Tracheal epithelial cell (primary cell): ENCODE measurements at places on chromosomes 2 and 18. TPM values are rescaled to one million over a fixed set of nuclear protein-coding genes. Genes with fewer than 3 reads are reported as not detected.

Gene REG3A
- not detected in 2 replicates for total RNA-seq

Gene COL3A1
- total RNA-seq, result 0.43 and 2.7 TPM in 2 replicates

Gene CCDC195
- not detected in 2 replicates for total RNA-seq

Gene DOK6
- under 0.01 TPM in 1 of 2 replicates, not detected in the other for total RNA-seq

Gene NEU2
- total RNA-seq, result not detected in 2 replicates

Gene PKDCC
- total RNA-seq, result 1.3 and 1.9 TPM in 2 replicates

Gene TUBA3D
- not detected in 2 replicates for total RNA-seq

Gene IL1F10
- not detected in 2 replicates for total RNA-seq

Gene ASB18
- not detected in 2 replicates for total RNA-seq

Gene SLC5A7
- not detected in 2 replicates for total RNA-seq

Gene OLA1
- total RNA-seq, result 103 and 166 TPM in 2 replicates

Gene CHST10
- 0.43 and 1.2 TPM in 2 replicates for total RNA-seq

Gene ZNF804A
- total RNA-seq, result not detected in 2 replicates

Gene CTAGE1
- not detected in 2 replicates for total RNA-seq

Gene ANKRD30B
- not detected in 2 replicates for total RNA-seq

Gene VIL1
- not detected in 2 replicates for total RNA-seq

Gene CTLA4
- total RNA-seq, result not detected in 2 replicates

Gene CCDC88A
- total RNA-seq, result 10.1 and 17.9 TPM in 2 replicates

Gene GAREM2
- 0.43 and 0.72 TPM in 2 replicates for total RNA-seq

Gene CRACDL
- total RNA-seq, result 0.48 and 1.1 TPM in 2 replicates

Gene RAB11FIP5
- 35.8 and 45.3 TPM in 2 replicates for total RNA-seq

Gene SNORC
- 0.24 and 1.3 TPM in 2 replicates for total RNA-seq

Gene UCN
- 0.48 and 0.85 TPM in 2 replicates for total RNA-seq

Gene POTEC
- not detected in 2 replicates for total RNA-seq

Gene SNRNP27
- 27.9 and 31.3 TPM in 2 replicates for total RNA-seq

Gene AP1S3
- total RNA-seq, result 51.8 and 69.5 TPM in 2 replicates

Gene ZNF385B
- total RNA-seq, result not detected in 2 replicates

Gene ABCB11
- total RNA-seq, result under 0.01 TPM in 1 of 2 replicates, not detected in the other

Gene SLC19A3
- total RNA-seq, result 0.48 TPM in 1 of 2 replicates, not detected in the other

Gene SMIM21
- under 0.01 TPM in 1 of 2 replicates, not detected in the other for total RNA-seq

Gene TUBB8B
- total RNA-seq, result 0.24 TPM in 1 of 2 replicates, not detected in the other

Gene TMEM198
- total RNA-seq, result under 0.01 and 0.48 TPM in 2 replicates

Gene CIB4
- not detected in 2 replicates for total RNA-seq

Gene TFPI
- 5.3 and 19.0 TPM in 2 replicates for total RNA-seq

Gene NT5C1B
- not detected in 2 replicates for total RNA-seq

Gene CPO
- total RNA-seq, result not detected in 2 replicates

Gene FBLN7
- total RNA-seq, result 0.96 TPM in 1 of 2 replicates, not detected in the other

Gene HADHB
- total RNA-seq, result 82.2 and 125 TPM in 2 replicates

Gene ZNF397
- total RNA-seq, result 10.1 and 11.1 TPM in 2 replicates

Gene HRH4
- total RNA-seq, result under 0.01 and 0.64 TPM in 2 replicates

Gene POTEF
- total RNA-seq, result not detected in 2 replicates

Gene CPS1
- 19.8 and 21.4 TPM in 2 replicates for total RNA-seq

Gene RBM44
- total RNA-seq, result 0.24 TPM in 1 of 2 replicates, not detected in the other

Gene ELOA2
- not detected in 2 replicates for total RNA-seq

Gene WNT6
- total RNA-seq, result under 0.01 TPM in 2 replicates

Gene IL36G
- 0.43 and 41.4 TPM in 2 replicates for total RNA-seq

Gene EPB41L5
- 24.7 and 30.8 TPM in 2 replicates for total RNA-seq

Gene GREB1
- total RNA-seq, result 0.21 and 0.24 TPM in 2 replicates

Gene KLHL29
- 5.1 and 6.0 TPM in 2 replicates for total RNA-seq

Gene RGPD4
- not detected in 2 replicates for total RNA-seq

Gene FAHD2A
- 25.6 and 38.3 TPM in 2 replicates for total RNA-seq

Gene CCBE1
- total RNA-seq, result 0.43 and 1.9 TPM in 2 replicates

Gene CTNNA2
- not detected in 2 replicates for total RNA-seq

Gene MAP3K20
- total RNA-seq, result 31.5 and 47.0 TPM in 2 replicates

Gene AGXT
- not detected in 2 replicates for total RNA-seq
